ENCODE measurements at places on chromosomes 2 and 18. TPM values are rescaled to one million over a fixed set of nuclear protein-coding genes. Genes with fewer than 3 reads are reported as not detected.

GRCh38 chr2:9164112-9164608, 42.5 kb upstream of the ASAP2 start:
- no peaks in the 10 kb centered on the region for H3K4me1 ChIP-seq
- H3K36me3 ChIP-seq: no peaks in the 10 kb centered on the region
- no peak for DNase-seq
- H3K4me3 ChIP-seq: no peak overlapping the region
- no peak overlapping the region for H3K27ac ChIP-seq

- DNase-seq: peak; percentile 68
- H3K27me3 ChIP-seq: peaks cover 2% of the 10 kb centered on the region
- H3K27ac ChIP-seq: peak overlapping the region; percentile 70
These were observed 29.9 kb downstream of the ANO7 start for GRCh38 chr2:241218131-241219029.

CYS1 gene
- not detected for total RNA-seq

CROCC2 gene
- total RNA-seq: not detected

MTIF2 gene
- total RNA-seq: 37.3 TPM

DNA sequence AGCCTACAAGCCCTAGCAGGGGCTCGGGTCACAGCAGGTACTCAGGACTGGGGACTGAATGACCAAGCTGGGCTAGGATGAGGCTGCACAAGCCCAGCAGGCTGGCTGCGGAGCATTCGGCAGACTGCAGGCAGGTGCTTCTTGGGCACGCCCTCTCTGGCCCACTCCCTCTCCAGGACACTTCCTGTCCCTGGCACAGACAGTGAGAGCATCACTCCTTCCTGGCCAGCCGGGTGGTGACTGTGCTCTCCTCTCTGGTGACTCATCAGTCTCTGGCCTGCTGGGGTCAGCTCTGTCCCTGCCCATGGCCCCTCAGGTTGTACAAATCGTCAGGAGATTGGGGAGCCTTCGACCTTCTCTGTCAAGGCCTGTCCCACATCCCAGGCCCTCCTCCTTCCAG, 22.5 kb downstream of the C1QL2 start:
- H3K27me3 ChIP-seq: peaks cover 10% of the 10 kb centered on the region
- H3K36me3 ChIP-seq: no peaks in the 10 kb centered on the region
- H3K4me3 ChIP-seq: no peak overlapping the region

DNA sequence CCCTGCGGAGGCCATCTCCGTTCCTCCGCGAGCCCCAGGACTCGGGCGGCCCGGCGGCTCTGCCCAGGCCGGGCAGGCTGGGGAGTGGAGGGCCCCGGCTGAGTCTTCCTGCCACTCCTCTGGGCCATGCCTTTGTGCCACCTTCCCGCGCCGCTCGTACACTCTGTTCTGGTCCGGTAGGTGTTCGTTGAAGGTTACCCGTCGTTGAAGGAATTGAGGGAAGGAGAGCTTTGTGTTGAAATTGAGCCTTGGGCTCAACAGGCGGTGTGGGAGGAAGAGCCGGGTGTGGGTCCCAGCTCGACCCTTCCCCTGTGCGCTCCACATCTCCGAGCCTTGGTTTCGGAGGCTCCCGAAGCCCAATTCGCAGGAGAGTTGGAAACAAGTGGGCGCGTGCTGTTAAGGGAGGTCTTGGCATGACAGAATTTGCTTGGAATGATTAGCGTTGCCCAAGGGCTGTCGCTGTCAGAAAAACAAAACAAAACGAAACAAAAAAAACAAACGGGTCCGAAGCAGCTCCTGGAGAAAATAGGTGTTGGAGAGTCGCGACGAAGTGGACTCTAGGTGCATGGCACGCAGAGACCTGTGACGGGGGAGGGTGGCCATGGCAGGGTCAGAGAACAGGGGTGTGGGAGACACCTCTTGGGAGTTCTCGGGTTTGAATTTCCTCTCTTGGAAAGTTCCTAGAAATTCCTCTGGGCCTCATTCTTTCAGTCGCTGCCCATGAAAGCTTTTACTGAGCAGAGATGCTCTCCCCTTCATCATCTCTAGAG, 1.2 kb upstream of the MZT2A start:
- H3K27me3 ChIP-seq: no peaks in the 10 kb centered on the region
- DNase-seq: no peak
- H3K4me3 ChIP-seq: peak overlapping the region; percentile 99
- H3K36me3 ChIP-seq: peaks cover 28% of the 10 kb centered on the region
- H3K27ac ChIP-seq: peak overlapping the region; percentile 99

DNA sequence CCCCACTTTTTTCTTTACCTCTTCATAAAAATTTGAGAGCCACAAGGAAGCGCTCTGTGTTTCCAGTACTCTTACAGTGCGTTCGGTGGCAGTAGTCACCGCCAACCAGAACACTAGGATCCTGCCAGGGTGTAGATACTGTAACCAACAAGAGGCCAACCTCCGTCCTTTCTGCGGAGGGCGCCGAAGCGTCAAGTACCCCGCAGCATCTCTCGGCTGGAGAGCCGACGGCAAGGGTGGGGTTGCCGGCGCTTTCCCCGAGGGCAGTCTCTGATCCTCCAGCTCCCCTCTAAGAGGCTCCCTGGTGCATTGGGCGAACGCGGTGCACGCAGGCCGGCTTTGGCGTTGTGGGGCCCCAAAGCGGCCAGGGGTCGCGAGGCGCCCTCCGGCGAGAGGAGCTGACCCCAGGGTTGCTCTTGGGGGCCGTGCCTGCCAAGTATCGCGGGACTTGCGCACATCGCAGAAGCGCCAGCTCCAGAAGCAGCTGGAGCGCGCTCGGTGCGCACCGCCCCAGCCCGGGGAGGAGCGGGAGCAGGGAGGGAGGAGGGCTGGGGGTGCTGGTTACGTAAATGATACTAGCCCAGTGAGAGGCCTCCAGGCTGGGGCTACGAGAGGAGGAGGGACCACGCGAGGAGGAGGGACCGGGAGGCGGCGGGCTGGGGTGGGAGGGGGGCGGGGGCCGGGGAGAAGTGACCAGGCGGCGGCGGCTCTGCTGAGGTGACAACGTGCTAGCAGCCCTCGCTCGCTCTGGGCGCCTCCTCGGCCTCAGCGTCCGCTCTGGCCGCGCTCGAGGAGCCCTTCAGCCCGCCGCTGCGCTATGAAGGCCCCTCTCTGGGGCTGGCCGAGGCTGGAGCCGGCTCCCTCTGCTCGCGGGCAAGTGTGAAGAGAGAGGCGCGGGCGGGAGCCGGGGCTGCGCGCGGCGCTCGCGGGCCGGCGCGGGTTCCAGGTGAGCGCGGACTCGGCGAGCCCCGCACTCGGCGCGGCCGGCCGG, at the start of gene GALNT13:
Gene GALNT13, plus strand, starts transcription at position 692 of the 991 bp plus-strand sequence.
- H3K27ac ChIP-seq: no peak within 1 kb of the TSS
- H3K36me3 ChIP-seq: no peaks in the 10 kb centered on the region
- peaks cover 3% of the 10 kb centered on the region for H3K4me1 ChIP-seq
- H3K4me3 ChIP-seq: no peak within 1 kb of the TSS
- peaks cover 28% of the 10 kb centered on the region for H3K27me3 ChIP-seq

DNA sequence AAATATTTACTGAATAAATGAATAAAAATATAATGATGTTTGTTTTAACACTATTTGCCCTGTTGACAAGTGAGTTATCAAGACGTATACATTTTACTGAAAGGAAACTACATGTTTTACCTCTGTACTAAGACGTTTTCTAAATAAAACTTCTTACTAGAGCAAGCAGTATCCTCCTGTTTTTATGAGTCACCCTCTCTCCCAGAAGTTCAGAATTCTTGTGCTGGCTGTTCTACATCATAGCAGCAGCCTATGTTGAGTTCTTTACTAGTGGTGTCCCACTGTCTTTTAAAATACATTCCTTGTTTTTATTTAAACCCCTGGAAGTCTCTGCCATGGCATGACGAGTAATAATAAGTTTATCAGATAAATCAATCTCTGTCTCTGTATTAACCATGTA, 297.4 kb downstream of the CALCRL start:
- DNase-seq: no peak
- no peaks in the 10 kb centered on the region for H3K36me3 ChIP-seq
- no peaks in the 10 kb centered on the region for H3K27me3 ChIP-seq
- H3K4me3 ChIP-seq: no peak overlapping the region
- no peak overlapping the region for H3K27ac ChIP-seq
- no peaks in the 10 kb centered on the region for H3K4me1 ChIP-seq

CDKL4 gene
- total RNA-seq: 0.16 TPM

DNA sequence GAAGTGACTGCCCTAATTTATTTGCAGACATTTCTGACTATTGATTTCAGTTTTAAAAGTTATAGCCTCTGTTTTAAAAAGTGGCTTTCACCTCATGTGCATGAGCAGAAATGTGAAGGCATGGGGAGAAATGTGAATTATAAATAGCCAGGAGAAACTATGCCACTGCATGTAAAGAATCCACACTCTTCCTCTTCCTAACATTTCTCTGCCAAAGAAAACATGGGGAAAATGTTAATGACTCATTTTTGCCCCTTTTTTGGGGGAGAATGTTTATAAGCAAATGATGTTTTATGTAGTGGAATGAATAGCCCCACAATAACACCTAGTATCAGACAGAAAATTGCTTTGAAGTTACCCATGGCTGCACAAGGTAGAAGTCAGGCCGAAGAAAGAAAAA, 249.0 kb upstream of the TANK start:
- DNase-seq: no peak
- H3K27ac ChIP-seq: no peak overlapping the region
- no peak overlapping the region for H3K4me3 ChIP-seq
- no peaks in the 10 kb centered on the region for H3K36me3 ChIP-seq
- H3K4me1 ChIP-seq: no peaks in the 10 kb centered on the region
- H3K27me3 ChIP-seq: no peaks in the 10 kb centered on the region

- no peak overlapping the region for H3K4me3 ChIP-seq
- DNase-seq: no peak
- peaks cover 22% of the 10 kb centered on the region for H3K36me3 ChIP-seq
- no peaks in the 10 kb centered on the region for H3K27me3 ChIP-seq
These were observed 8.2 kb downstream of the CNNM3 start for GRCh38 chr2:96824079-96824870.

DNA sequence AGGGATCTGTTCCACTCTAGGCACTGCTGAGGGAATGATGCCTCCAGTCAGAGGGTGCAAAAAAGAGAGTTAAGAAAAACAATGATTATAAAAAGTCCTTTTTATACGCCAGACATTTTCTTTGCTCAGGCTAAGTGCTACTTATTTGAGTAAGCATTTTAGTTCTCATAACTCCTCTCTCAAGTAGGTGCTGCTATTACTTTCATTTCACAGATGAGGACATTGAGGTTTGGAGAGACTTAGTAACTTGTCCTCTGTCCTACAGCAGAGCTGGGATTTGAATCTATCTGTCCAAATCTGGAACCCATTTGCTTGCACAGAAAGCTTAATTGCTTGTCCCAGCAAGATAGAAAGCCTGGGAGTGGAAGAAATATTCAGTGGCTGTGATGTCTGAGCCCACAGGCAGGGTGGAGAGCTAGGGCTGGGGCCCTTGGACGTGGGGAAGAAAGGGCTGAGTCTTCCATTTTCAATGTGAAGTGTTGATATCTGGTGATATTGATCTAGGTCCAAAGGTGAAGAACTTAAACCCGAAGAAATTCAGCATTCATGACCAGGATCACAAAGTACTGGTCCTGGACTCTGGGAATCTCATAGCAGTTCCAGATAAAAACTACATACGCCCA, 5.8 kb downstream of the IL37 start:
- no peaks in the 10 kb centered on the region for H3K27me3 ChIP-seq
- H3K4me1 ChIP-seq: peaks cover 24% of the 10 kb centered on the region
- DNase-seq: no peak
- no peak overlapping the region for H3K4me3 ChIP-seq
- peak overlapping the region; percentile 53 for H3K27ac ChIP-seq
- H3K36me3 ChIP-seq: peaks cover 2% of the 10 kb centered on the region

- no peak overlapping the region for H3K4me3 ChIP-seq
- no peaks in the 10 kb centered on the region for H3K27me3 ChIP-seq
- DNase-seq: no peak
- peaks cover 31% of the 10 kb centered on the region for H3K36me3 ChIP-seq
- H3K4me1 ChIP-seq: peaks cover 5% of the 10 kb centered on the region
These were observed 21.0 kb downstream of the HJURP start for GRCh38 chr2:233833345-233833744.

DNA sequence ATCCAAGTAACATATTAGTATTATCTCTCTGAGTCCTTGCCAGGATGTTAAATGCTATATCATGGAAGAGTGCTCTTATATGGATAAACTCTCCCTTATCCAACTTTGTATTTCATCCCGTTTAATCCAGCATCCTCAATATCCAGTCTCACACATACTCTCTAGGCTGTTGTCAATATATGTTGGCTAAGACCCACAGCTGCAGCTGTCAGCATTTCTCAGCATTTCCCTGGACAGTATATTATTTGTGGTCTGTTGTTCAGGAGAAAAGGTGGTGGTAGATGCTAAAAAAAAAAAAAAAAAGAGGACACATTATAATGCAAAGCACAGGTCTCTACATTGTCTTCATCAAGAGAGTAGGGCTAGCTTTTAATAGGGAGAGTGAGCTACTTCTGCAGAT, 1368.0 kb upstream of the ZEB2 start:
- no peaks in the 10 kb centered on the region for H3K36me3 ChIP-seq
- H3K27me3 ChIP-seq: no peaks in the 10 kb centered on the region
- no peak overlapping the region for H3K4me3 ChIP-seq
- H3K4me1 ChIP-seq: no peaks in the 10 kb centered on the region
- no peak for DNase-seq

DNA sequence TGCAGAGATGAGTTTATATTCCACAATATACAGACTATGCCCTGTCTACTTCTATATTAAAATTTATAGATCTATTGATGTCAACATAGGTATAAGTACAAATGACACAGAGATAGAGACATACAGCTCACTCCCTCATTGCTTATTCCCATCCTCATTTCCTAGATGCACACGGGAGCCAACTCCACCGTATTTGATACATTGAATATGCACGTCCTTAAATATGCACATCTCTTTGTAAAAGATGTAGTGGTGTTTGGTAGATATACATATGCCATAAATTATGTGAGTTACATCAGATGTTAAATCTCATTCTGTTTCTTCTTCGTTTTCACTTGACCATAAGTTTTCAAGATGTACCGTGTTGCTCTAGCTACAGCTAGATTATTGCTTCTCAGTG, 179.2 kb upstream of the RAB6C start:
- H3K4me1 ChIP-seq: no peaks in the 10 kb centered on the region
- no peaks in the 10 kb centered on the region for H3K36me3 ChIP-seq
- no peak overlapping the region for H3K4me3 ChIP-seq
- DNase-seq: no peak
- H3K27me3 ChIP-seq: peaks cover 2% of the 10 kb centered on the region
- H3K27ac ChIP-seq: no peak overlapping the region

DNA sequence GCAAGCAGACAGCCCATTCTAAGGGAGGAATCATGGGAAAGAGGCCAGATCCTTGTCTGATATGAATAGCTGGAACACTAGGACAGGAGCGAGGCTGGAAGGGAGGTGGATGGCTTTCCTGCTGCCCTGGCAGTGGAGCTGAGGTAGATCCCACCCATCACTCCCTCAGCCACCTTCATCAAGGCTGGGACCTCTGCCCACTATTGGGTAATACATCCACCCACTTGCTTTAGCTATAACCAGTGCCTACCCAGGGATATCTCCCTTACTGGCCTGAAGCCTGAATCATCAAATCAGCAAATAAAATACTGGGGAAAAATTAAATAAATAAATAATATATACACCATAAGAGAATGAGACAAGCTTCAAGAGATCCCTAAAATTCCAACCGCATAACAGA, 183.2 kb upstream of the KYNU start:
- H3K4me3 ChIP-seq: no peak overlapping the region
- no peaks in the 10 kb centered on the region for H3K27me3 ChIP-seq
- H3K36me3 ChIP-seq: no peaks in the 10 kb centered on the region
- no peak for DNase-seq
- no peak overlapping the region for H3K27ac ChIP-seq

PDE1A gene
- total RNA-seq: not detected

C1QL2 gene
- total RNA-seq: not detected

- peaks cover 7% of the 10 kb centered on the region for H3K4me1 ChIP-seq
- peak; percentile 39 for DNase-seq
- no peak within 1 kb of the TSS for H3K27ac ChIP-seq
- H3K4me3 ChIP-seq: peak within 1 kb of the TSS; percentile 24
These were observed at the start of gene ACOXL for GRCh38 chr2:110732422-110733413. TSS of gene ACOXL (plus strand) at chr2:110732573. CDS start at chr2:110768390, 35,817 bp downstream.

Data from activated CD4-positive, alpha-beta T cell treated with anti-CD3 and anti-CD28 coated beads for 36 hours (primary cell).